ENCODE measurements at places on chromosomes 1 and 21.

DNA sequence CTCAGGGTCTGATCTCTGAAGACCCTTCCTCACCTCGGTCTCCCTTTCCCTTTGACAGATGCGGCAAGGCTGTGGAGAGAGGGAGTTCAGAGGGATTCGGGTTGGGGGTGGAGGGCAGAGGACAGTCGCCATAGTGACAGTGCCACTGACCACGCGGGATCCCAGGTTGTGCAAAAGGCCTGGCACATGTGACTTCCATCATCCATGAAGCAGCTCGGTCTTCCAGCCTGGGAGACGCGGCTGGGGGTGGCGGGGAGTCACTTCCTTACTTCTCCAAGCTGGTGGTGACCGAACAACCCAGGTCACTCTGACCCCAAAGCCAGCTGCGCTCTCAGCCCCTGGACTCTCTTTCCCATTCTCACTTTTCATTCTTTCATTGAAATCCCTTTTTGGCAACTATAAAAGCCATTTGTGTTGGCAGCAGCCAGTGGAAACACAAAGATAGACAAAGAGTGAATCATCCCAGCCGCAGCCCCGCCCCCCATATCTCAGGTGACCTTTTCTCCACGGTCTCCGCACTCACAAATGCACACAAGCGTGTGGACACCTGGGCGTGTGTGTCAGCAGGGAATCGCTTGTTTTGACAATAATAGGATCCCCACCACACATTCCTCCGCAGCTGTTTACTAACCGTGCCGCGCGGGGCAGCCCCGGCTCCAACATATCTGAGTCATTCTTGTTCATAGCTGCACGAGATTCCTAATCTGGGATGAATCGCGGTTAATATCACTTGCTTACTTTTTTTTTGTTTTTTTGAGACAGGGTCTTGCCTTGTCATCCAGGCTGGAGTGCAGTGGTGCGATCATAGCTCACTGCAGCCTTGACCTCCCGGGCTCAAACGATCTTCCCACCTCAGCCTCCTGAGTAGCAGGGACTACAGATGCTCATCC is 68.3 kb downstream of the DHRS3 start:
- no peak for DNase-seq

DNA sequence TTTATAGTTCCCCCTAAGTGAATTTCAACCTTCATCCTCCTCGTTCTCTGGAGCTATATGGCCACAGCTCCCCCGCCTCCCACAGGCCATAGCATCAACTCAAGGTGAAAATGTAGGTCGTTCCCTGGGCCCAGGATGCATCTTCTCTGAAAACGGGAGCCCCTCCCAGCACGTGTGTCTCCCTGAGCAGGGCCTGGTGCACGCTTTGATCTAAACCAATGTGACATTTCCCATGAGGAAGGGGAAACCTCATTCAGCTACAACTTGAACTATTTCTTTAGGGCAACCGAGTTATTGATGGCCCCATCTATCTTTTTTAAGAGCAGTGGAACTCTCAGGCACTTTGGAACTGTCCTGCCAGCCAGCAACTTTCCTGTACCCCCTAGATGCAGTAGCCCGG is 57.8 kb upstream of the BACE2 start:
- no peak for DNase-seq

GRCh38 chr1:8170059-8170835 is 144.1 kb upstream of the ERRFI1 start:
- DNase-seq, result no peak

DNA sequence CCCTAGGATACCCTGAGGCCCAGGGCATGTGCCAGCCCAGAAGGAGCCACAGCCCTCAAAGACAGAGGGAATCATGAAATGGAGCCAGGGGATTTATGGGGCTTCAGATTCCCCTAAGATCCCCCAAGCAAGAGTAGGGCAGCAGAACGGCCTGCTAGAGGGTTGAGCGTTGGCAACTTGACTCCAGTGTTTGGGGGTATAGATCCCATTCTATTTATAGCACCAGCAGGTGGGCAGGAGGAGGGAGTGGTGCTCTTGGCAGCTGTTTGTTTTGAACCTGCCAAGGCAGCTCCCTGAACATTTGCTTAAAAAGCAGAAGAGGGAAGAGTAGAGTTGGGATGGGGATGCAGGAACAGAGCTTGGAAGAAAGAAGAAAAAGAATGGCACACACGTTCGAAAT is 33.7 kb downstream of the GLUL start:
- no peak for DNase-seq

- DNase-seq, result no peak
Observed at GRCh38 chr1:63041660-63042059, 257.7 kb downstream of the ATG4C start.

GRCh38 chr1:88998716-88999115 is 6.3 kb upstream of the KYAT3 start:
- no peak for DNase-seq

Measured in activated CD4-positive, alpha-beta T cell treated with anti-CD3 and anti-CD28 coated beads, Interleukin-2, amount 50 U/mL, for 24 hours (primary cell).